ENCODE measurements at places on chromosomes 4 and X. TPM values are rescaled to one million over a fixed set of nuclear protein-coding genes. Genes with fewer than 3 reads are reported as not detected.

- peaks cover 3% of the 10 kb centered on the region for H3K4me1 ChIP-seq
- no peak for DNase-seq
- no peak overlapping the region for H3K4me3 ChIP-seq
- H3K27me3 ChIP-seq: no peaks in the 10 kb centered on the region
- H3K36me3 ChIP-seq: no peaks in the 10 kb centered on the region
- peak overlapping the region; percentile 67 for H3K27ac ChIP-seq
Observed at GRCh38 chr4:68372588-68372987, 22.7 kb upstream of the YTHDC1 start.

DNA sequence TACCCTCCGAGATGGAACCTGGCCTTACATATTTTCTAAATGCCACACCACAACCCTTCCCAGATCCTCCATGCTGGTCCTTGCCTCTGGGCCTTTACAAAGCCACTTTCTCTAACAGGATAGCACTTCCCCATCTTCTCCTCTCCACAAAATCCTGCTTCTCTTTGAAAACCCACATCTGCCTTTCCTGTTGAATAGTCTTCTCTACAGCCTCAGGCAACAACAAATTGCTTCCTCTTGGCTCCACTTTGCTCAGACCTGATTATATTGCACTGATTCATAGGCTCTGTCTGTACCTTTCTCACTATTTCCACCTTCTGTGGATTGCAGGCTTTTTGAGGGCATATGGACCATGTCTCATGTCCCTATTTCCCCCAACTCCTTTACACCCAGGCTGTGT lies 203.7 kb upstream of the MBNL3 start:
- no peaks in the 10 kb centered on the region for H3K27me3 ChIP-seq
- no peaks in the 10 kb centered on the region for H3K36me3 ChIP-seq
- H3K27ac ChIP-seq: no peak overlapping the region
- no peak for DNase-seq
- H3K4me3 ChIP-seq: no peak overlapping the region

- DNase-seq: no peak
- no peaks in the 10 kb centered on the region for H3K36me3 ChIP-seq
- H3K4me1 ChIP-seq: no peaks in the 10 kb centered on the region
- H3K4me3 ChIP-seq: no peak overlapping the region
- no peaks in the 10 kb centered on the region for H3K27me3 ChIP-seq
Observed at GRCh38 chrX:9906919-9907318, 60.2 kb upstream of the CLDN34 start.

- H3K36me3 ChIP-seq: no peaks in the 10 kb centered on the region
- H3K4me3 ChIP-seq: no peak overlapping the region
- no peaks in the 10 kb centered on the region for H3K4me1 ChIP-seq
- no peak for DNase-seq
Observed at GRCh38 chrX:24553011-24553410, 87.9 kb downstream of the PDK3 start.

DNA sequence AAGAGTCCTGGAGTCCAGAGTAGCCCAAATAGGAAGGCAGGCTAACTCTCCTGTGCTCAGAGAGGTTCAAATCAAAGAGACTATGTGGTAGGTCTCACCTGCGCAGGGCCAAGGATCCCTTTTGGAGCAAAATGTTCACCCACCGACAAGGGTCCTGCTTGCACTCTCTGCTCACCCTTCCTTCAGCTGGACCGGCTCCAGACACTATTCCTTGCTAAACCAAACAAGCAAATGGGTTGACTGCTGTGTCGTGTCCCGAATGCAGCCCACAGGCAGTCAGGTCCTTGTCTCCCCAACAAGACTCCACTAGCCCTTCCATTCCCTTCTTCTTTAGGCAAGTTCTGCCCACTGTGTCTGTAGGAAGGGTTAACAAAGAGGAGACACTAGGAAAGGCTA lies 760 bp downstream of the TRMT2B start:
- no peaks in the 10 kb centered on the region for H3K36me3 ChIP-seq
- peaks cover 4% of the 10 kb centered on the region for H3K4me1 ChIP-seq
- H3K27ac ChIP-seq: peak overlapping the region; percentile 85
- H3K27me3 ChIP-seq: no peaks in the 10 kb centered on the region
- peak overlapping the region; percentile 58 for H3K4me3 ChIP-seq

DNA sequence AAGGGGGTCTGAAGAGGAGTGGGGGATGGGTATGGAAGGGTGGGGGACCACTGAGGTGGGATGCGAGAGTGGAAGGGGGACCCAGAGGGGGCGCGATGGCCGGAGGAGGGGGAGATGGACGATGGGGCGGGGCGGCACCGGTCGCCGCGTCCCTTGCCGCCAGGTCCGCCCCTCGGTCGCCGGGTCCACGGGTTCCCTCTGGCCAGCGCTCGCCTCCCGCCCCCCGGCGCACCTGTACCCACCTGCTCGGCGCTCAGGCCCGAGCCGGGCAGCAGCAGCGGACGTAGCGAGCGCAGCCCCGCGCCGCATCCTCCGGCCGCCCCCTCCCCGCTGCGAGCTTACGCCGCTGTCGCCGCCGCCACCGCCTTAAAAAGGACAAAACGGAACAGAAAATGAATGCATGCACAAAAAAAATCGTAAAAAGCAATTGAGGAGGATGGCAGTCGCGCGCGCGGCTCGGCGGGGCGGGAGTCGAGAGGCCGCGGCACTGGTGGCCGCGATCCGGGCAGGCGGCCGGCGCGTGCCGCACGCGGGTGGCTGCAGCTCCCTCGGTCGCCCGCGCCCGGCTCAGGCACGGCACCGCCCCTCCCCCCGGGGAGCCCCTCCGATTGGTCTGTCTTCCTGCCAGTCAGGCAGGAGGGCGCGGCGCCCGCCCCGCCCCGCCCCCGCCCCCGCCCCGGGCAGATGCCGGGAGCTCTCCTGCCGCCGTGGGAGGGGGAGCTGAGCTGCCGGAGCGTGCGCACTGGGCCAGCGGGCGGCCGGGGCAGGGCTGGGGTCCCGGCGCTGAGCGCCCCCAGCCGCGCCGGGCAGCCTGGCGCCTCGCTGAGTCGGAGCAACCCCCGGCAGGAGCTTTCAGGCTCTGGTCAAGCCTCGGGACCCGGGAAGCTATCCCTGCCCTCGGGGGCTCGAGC lies at the start of gene JAKMIP1:
TSS of gene JAKMIP1 (minus strand) at position 539 of the 911 bp plus-strand sequence. CDS start 87,699 bp downstream, outside the sequence.
- no peak within 1 kb of the TSS for H3K27ac ChIP-seq
- peaks cover 58% of the 10 kb centered on the region for H3K27me3 ChIP-seq
- no peaks in the 10 kb centered on the region for H3K36me3 ChIP-seq
- H3K4me1 ChIP-seq: peaks cover 26% of the 10 kb centered on the region
- DNase-seq: peak; percentile 75

- no peaks in the 10 kb centered on the region for H3K36me3 ChIP-seq
- no peak for DNase-seq
- no peak overlapping the region for H3K4me3 ChIP-seq
- no peaks in the 10 kb centered on the region for H3K27me3 ChIP-seq
- H3K4me1 ChIP-seq: no peaks in the 10 kb centered on the region
Observed at GRCh38 chrX:10656214-10656613, 35.8 kb upstream of the MID1 start.

DNA sequence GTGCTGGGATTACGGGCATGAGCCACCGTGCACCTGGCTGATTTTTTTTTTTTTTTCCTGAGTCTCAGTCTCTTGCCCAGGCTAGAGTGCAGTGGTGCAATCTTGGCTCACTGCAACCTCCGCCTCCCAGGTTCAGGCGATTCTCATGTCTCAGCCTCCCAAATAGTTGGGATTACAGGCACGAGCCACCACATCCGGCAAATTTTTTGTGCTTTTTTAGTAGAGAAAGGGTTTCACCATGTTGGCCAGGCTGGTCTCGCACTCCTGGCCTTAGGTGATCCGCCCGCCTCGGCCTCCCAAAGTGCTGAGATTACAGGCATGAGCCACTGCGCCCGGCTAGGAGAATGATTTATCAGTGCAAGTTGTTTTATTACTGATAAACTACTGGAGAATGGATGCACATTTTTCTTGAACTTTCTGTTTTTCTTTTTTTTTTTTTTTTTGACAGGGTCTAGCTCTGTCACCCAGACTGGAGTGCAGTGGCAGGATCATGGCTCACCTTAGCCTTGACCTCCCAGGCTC lies 39.7 kb upstream of the DHRSX start:
- no peak overlapping the region for H3K4me3 ChIP-seq
- no peaks in the 10 kb centered on the region for H3K27me3 ChIP-seq
- no peaks in the 10 kb centered on the region for H3K36me3 ChIP-seq
- no peak for DNase-seq
- H3K27ac ChIP-seq: no peak overlapping the region

GRCh38 chr4:35925806-35926205 lies 318.5 kb downstream of the ARAP2 start:
- no peaks in the 10 kb centered on the region for H3K27me3 ChIP-seq
- no peak overlapping the region for H3K4me3 ChIP-seq
- H3K4me1 ChIP-seq: no peaks in the 10 kb centered on the region
- no peaks in the 10 kb centered on the region for H3K36me3 ChIP-seq
- no peak for DNase-seq

The KCNE5 gene
- not detected for polyA plus RNA-seq

The CABS1 gene
- polyA plus RNA-seq: not detected

The GYPA gene
- not detected for polyA plus RNA-seq

The LNX1 gene
- polyA plus RNA-seq: 7.9 TPM

The APBB2 gene
- polyA plus RNA-seq: 9.2 TPM

The NUDT11 gene
- 0.46 TPM for polyA plus RNA-seq

The SMIM31 gene
- 80.5 TPM for polyA plus RNA-seq

Measured in sigmoid colon (tissue), 7 donors.